T-helper 22 cell (primary cell): ENCODE measurements at places on chromosomes 3 and 15.

GRCh38 chr3:30512576-30512975 lies 93.8 kb upstream of the TGFBR2 start:
- no peak for DNase-seq

GRCh38 chr3:28595372-28595771 lies 246.7 kb upstream of the AZI2 start:
- no peak for DNase-seq

- DNase-seq = no peak
Observed at GRCh38 chr3:40828741-40829415, 304.1 kb downstream of the ZNF621 start.

DNA sequence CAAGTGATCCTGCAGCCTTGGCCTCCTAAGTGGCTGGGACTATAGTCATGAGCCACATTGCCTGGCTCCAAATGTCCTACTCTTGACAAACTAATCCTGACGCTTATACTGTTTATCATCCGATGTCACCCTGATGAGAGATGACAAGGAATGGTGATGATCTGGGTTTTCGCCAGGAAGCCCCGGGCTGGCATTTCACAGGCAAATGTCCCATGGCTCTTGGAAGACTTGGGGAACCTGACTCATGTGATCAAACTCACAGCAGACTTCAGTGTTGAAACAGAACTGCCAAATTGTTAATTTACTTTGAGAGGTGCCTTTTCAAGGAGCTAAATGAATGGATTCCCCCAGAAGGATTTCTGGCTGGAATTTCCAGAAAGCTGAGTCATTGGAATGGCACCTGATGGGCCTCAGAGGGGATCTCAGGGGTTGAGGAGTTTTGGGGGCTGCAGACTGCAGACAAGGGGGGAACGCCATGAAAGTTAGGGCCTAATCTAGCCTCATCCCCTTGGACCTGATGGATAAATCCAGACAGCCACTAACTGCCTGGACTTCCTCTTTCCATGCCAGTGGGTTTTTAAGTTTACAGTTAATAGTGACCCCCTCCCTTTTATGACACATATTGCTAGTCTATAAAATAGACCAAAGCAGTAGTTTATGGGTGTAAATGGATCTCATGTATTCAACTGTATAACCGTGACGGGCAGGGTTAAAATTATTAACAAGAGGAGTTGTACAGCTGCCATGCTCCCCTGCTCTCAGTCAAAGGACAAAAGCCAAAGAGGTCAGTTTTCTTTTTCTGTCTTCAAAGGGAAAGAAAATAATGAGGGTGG lies 146.6 kb downstream of the CHSY1 start:
- no peak for DNase-seq

GRCh38 chr15:77674327-77674726 lies 41.6 kb upstream of the LINGO1 start:
- no peak for DNase-seq
